Left ventricle myocardium inferior (tissue), 1 donor: ENCODE measurements at places on chromosomes 3 and 15. TPM values are rescaled to one million over a fixed set of nuclear protein-coding genes. Genes with fewer than 3 reads are reported as not detected.

Gene ACTC1
- total RNA-seq: 13,225 TPM

Gene PATL2
- 3.7 TPM for total RNA-seq

Gene CAMKV
- total RNA-seq: not detected

- no peak for DNase-seq
Observed at GRCh38 chr3:29764041-29764440, 483.2 kb downstream of the RBMS3 start.
